ENCODE measurements at places on chromosomes 3 and 15.

- no peak for DNase-seq
These were observed 259.0 kb downstream of the MECOM start for GRCh38 chr3:169404520-169404890.

- DNase-seq = no peak
These were observed 147.8 kb downstream of the LEKR1 start for GRCh38 chr3:156973954-156974353.

- DNase-seq = no peak
These were observed 20.1 kb upstream of the CD96 start for GRCh38 chr3:111521891-111522290.

GRCh38 chr15:63603516-63603915 lies 6.3 kb downstream of the FBXL22 start:
- no peak for DNase-seq

DNA sequence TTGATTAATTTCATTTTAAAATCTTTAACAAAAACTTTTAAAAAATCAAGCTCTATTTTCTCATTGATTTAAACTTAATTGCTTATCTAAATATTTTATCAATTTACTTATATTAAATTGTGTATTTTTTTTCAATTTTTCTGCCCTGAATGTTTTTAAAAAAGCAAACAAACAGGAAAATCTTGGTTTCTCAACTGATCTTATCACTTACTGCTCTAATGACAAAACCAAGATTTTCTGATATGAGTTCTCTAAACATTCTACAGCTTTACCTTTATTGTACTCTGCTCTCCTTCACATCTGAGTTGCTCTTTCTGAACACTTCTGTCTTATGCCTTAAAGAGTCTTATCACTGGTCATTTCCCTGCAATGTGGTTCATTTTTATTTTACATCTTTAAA lies 587.8 kb upstream of the BCHE start:
- no peak for DNase-seq

DNA sequence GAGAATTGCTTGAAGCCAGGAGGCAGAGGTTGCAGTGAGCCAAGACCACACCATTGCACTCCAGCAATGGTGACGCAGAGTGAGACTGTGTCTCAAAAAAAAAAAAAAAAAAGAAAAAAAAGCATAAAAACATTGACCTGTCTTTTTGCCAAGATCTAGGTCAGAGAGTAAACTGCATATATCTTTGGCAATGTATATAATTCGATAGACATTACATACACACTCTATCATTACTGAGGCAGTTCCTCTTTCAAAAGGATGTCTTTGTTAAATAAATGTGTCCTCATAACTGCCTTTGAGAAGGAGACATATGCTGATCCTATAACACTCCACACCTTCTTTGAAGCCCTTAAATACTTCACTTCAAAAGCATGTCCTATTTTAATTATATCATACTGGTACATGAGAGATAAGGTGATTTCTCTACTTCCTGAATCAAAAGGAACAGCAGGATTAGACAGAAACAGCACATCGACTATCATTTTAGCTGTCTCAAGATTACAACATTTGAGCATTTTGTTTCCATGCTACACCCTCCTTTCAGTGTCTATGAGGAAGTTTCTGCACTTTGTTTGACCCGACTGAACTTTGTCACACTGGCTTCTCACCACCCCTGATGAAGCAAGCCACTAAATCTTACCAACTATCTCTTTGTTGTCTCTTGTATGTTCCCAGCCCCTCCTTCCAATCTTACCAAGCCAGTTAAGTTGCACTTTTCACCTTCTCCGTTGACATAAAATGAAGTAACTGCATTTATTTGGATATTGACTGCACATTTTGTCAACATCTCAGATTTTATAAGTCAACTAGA lies 335.8 kb downstream of the MECOM start:
- no peak for DNase-seq

DNA sequence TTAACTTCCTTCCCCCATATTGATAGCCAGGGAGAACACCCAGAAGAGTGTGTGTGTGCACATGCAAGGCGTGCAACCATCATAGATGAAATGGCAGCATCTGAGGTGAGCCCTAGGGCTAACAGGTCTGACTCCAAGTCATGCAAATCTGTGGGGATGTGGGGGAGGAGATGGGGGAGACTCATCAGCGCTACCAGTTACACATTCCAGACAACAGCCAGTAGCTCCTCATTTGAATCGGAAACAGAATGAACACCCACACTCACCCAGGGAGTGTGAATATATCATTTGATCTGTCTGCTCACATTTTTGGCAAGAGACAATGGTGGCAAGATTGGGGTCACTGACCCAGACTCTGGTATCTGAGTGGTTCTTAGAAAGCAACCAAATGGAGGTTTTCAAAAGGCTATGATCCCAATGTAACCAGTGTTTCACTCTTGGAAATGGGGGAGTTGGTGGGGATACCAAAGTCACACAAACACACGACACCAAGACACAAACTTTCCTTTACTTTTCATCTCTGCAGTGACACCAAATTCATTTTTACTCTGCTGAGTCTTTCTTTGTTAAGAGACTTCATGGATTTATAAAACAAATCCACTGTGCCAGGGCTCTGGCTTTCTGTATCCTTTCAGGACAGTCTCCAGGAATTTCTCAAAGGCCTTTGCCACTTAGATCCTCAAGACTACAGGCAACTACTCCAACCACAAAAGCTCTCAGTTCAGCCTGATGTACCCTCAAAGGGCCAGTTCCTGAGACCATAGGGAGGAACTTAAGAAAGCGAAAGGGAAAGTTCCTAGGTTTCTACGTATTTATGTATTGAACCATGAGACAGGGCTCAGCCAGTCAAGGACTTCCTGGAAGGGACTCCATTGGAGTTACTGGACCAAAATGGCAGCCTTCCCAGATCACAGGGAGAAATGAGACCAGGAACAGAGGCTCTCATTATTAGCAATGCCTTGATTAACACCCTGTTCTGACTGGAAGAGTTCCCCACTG lies 2.2 kb downstream of the CDCP1 start:
- no peak for DNase-seq

- no peak for DNase-seq
These were observed 129.6 kb upstream of the AGBL1 start for GRCh38 chr15:85950101-85950500.

- DNase-seq = no peak
These were observed 14.6 kb downstream of the ACAD11 start for GRCh38 chr3:132645058-132645457.

- DNase-seq = no peak
These were observed 220.5 kb downstream of the OPA1 start for GRCh38 chr3:193813501-193813830.

GRCh38 chr3:123636431-123636841 lies 51.6 kb upstream of the HACD2 start:
- DNase-seq = no peak

GRCh38 chr3:110624576-110624975 lies 447.0 kb upstream of the NECTIN3 start:
- no peak for DNase-seq

DNA sequence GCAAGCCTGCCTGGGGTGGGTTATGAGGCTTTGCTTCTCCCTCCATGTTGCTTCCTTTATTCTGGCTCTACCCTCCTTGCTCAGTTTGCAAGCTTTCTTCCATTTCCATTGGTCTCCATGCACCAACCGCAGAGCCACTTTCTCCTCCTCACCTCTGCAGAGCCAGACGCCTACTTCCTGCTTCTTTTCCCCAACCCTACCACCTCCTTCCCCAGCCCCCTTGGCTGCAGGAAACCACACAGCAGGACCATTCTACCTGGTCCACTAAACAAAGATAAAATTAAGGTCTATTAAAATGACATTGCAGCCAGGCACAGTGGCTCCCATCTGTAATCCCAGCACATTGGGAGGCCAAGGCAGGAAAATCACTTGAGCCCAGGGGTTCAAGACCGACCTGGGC lies 10.0 kb upstream of the CAV3 start:
- DNase-seq = no peak

DNA sequence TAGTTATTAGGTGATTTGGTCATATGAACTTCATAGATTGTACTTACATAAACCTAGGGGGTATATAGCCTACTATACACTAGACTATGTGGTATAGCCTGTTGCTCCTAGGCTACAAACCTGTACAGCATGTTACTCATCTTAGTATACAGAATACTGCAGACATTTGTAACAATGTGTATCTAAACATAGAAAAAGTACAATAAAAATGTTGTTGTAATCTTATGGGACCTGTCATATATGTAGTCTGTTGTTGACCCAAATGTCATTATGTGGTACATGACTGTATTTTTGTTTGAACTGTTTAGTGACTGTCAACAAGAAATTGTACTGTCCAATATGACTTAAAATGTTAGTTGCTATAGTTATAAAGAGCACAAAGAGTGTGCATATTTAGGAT lies 69.8 kb downstream of the TCF12 start:
- DNase-seq = no peak

DNA sequence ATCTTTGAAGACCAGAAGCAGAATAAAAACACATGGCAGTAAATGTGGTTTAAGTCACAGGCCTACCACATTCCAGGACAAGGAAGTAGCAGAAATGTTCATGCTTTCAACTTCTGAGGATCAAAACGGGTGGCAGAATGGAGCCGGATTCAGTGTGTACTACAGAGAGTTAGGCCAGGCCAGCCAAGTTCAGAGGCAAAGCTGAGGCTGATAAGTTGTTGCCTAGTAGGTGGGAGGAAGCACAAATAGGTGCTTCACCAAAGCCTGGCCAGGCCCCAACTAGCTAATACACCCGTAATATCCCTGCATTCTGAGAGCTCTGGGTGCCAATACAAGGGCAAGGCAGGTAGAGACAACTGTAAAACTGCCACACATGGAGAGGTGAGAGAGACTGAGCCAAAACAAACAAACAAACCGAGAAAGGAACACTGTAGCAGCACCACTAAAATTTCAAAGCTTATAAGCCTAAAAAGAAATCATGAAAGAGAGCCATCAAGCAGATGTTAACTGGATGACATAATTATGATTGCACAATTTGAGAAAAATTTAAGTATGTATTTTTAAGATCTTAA lies 156.4 kb upstream of the CBLB start:
- no peak for DNase-seq

DNA sequence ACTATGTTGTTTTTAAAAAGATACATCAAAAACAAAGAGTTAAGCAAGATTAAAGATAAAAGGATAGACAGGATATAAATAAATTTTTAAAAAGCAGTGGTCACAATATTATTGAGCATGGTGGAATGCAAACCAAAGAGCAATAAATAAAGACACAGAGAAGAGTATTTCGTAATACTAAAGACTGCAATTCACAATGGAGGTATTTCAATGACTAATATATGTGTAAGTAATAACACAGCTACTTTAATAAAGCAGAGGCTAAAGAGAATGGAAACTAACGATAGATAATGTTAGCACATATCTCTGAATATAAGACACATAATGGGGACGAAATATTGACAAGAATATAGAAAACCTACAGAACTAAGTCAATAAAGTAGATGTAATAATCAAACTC lies 219.6 kb downstream of the WDR72 start:
- DNase-seq = no peak

- DNase-seq = no peak
These were observed 53.6 kb upstream of the DCLK3 start for GRCh38 chr3:36817806-36818533.

GRCh38 chr3:43879166-43879565 lies 188.4 kb downstream of the ABHD5 start:
- peak; percentile 61 for DNase-seq

DNA sequence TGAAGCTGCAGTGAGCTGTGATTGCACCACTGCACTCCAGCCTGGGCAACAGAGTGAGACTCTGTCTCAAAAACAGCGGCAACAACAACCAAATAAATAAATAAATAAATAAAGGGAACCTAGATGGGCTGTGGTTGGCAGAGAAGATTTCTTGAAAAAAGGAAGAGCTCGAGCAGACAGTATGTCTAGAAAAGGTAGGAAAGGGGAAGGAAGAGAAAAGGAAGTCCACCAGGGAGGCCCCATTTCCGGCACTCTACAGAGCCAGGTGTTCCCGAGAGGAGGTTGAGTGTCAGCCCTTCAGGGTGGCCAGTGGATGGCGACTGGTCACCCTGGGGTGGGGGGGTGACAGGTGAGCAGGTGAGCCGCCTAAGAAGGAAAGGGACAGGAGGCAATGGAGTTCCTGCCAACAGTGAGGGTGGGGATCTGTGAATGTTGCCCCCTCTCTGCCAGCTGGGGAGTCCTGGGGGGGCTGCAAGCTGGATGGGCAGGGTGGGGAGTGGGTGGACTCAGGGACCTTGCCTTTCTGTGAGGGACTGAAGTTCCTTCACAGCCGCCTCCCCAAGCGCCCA lies 14.8 kb downstream of the PAQR5 start:
- DNase-seq = peak; percentile 21

- DNase-seq = peak; percentile 65
These were observed 34.8 kb downstream of the COMMD2 start for GRCh38 chr3:149717391-149718056.

DNA sequence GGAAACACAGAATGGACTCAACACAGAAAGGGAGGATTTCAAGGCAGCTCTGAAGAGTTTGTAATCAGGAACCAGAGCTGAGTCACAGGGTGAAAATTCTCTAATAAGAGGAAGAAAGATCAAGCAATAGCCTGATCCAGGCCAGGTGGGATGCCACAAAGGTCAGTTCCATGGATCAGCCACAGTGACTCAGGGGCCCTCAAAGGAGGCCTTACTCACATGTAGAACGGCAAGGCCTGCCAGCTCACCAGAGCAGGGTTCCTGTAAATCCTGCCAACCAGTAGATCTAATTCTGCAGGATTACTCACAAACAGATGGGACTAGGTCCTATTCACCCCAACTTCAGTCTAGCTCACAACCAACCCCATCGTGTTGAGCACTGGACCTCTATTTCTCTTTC lies 78.3 kb upstream of the PPP2R3A start:
- DNase-seq = no peak

GRCh38 chr15:56741541-56741940 lies 8.2 kb upstream of the ZNF280D start:
- no peak for DNase-seq

GRCh38 chr3:52204337-52205073 lies 6.5 kb downstream of the ALAS1 start:
- DNase-seq = no peak

DNA sequence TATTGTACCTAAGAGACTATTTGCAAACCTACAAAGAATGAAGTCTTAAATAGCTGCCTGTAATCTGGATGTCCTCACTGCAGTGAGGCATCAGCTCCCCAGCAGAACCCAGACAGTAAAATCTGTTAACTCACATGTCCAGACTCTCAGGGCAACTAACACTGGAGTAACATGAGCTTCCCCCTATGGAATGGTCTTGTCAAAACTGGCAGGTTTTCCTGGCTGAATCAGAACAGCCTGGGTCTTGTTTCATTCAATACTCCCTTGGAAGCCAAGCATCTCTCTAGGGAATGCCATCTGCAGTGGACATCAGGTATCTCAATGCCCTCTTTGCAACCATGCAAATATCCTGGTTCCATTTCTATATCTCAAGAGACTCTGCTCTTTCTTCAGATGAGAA lies 24.4 kb downstream of the PTPN9 start:
- no peak for DNase-seq

DNA sequence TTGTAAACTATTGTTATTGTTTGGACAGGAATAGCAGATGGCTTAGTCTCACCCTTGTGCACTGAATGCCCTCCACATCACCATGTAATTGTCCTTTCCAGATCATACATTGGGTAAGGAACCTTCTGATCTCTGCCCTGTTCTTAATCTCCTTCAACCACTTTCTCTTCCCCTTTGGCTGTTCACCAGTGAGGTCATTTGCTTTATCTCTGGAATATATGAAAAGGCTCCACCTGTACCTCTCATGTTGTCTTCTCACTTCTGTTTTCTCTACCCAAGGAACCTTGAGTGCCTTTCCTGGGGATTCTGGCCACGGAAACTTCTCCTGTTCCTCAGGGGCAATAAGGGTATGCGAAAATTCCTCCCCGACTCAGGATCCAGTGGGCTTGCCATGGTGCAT lies 28.5 kb downstream of the MCTP2 start:
- DNase-seq = no peak
